Activated CD4-positive, alpha-beta T cell treated with anti-CD3 and anti-CD28 coated beads, Interleukin-2, amount 10 ng/mL, durations not matched to agents 7 days and 5 days (primary cell): ENCODE measurements at places on chromosomes 11 and 22.
A peak's percentile ranks its signal among the peaks of the same experiment; 100 is the strongest.

DNA sequence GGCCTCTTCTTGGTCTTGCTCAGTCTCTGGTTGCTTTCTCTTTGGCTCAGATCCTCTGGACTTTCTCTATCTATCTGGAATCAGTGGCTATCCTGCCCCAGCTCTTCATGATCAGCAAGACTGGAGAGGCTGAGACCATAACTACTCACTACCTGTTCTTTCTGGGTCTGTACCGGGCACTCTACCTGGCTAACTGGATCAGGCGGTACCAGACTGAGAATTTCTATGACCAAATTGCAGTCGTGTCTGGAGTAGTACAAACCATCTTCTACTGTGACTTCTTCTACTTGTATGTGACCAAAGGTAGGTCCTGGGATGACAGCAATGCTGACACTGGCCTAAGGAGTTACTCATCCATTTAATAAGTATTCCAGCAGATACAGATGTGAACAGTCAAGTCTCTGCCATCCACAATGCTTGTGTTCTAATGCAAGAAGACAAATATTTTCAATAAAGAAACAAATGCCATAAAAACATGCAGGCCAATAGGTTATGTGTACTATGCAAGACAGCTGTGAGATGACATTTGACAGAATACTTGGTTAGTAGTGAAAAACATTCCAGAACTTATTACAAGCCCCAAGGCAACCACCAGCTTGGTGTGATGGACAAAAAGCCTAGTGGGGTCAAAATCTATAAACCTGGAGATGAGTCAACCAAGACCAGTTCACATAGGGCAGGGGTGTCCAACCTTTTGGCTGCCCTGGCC lies 13.4 kb downstream of the KDELR3 start:
- no peak for DNase-seq
- no peaks in the 10 kb centered on the region for H3K27me3 ChIP-seq
- H3K27ac ChIP-seq = peak overlapping the region; percentile 54
- H3K36me3 ChIP-seq = peaks cover 50% of the 10 kb centered on the region

GRCh38 chr11:78292109-78292803 lies 103.5 kb downstream of the USP35 start:
- peak; percentile 72 for DNase-seq
- peaks cover 54% of the 10 kb centered on the region for H3K36me3 ChIP-seq
- H3K4me3 ChIP-seq = peak overlapping the region; percentile 44
- H3K27ac ChIP-seq = peak overlapping the region; percentile 95
- no peaks in the 10 kb centered on the region for H3K27me3 ChIP-seq
- peaks cover 54% of the 10 kb centered on the region for H3K4me1 ChIP-seq

DNA sequence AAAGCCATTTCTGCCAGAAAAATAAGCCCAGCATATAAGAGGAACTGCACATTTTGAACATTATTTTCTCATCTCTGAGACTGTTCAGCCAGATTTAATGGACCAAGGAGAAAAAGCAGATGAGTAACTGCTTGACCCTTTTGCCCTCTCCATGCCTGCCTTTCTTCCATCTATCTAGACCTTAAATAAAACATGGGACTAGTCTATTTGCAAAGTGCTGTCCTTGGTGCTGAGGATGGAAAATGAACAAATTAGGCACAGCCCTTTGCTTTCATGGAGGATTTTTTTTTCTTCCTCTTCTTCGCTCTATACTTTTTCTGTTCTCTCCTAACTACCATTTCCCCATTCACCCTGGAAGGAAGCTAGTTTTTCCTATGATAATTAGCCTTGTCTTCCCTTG lies 361.3 kb downstream of the GRM5 start:
- no peak overlapping the region for H3K4me3 ChIP-seq
- peak; percentile 9 for DNase-seq
- H3K4me1 ChIP-seq = no peaks in the 10 kb centered on the region
- H3K27ac ChIP-seq = no peak overlapping the region
- no peaks in the 10 kb centered on the region for H3K36me3 ChIP-seq

- H3K36me3 ChIP-seq = peaks cover 58% of the 10 kb centered on the region
- H3K27ac ChIP-seq = peak overlapping the region; percentile 14
- no peak overlapping the region for H3K4me3 ChIP-seq
- DNase-seq = no peak
- H3K27me3 ChIP-seq = no peaks in the 10 kb centered on the region
These were observed 51.7 kb downstream of the FLI1 start for GRCh38 chr11:128745311-128746136.

- H3K4me3 ChIP-seq = no peak overlapping the region
- H3K4me1 ChIP-seq = peaks cover 11% of the 10 kb centered on the region
- H3K36me3 ChIP-seq = peaks cover 3% of the 10 kb centered on the region
- DNase-seq = no peak
- peaks cover 3% of the 10 kb centered on the region for H3K27me3 ChIP-seq
These were observed 138.1 kb downstream of the SLC1A2 start for GRCh38 chr11:35281169-35281688.

- H3K27ac ChIP-seq = no peak overlapping the region
- no peaks in the 10 kb centered on the region for H3K4me1 ChIP-seq
- peaks cover 10% of the 10 kb centered on the region for H3K27me3 ChIP-seq
- no peaks in the 10 kb centered on the region for H3K36me3 ChIP-seq
These were observed 32.5 kb upstream of the OR6M1 start for GRCh38 chr11:123838659-123839058.

DNA sequence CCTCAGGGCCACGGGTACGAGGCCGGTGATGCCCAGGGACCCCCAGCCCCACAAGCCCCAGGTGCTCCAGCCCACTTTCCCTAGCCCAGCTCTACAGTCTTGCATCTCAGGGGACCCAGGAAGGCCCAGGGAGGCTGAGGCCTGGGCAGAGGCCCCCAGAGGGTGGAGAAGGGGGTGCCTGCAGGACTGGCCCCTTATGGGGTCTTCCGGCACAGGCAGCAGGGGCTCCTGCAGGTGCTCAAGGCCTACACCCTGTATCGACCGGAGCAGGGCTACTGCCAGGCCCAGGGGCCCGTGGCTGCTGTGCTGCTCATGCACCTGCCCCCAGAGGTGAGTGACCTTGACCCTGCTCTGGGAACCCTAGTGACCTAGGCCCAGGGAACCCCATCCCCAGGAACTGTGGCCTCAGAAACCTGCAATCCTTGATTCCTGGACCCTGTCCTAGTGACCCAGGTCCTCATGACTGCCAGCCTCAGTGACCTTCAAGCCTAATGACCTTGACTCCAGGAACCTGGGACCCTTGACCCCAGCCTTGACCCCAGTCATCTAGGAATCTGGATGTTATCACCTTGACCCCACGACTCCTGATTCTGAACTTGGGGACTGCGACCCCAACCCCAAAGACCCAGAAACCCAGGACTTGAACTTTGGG lies 1.9 kb downstream of the TBC1D10C start:
- peak overlapping the region; percentile 95 for H3K4me3 ChIP-seq
- no peak for DNase-seq
- H3K36me3 ChIP-seq = peaks cover 67% of the 10 kb centered on the region
- H3K27me3 ChIP-seq = no peaks in the 10 kb centered on the region
- peaks cover 69% of the 10 kb centered on the region for H3K4me1 ChIP-seq
- H3K27ac ChIP-seq = peak overlapping the region; percentile 97

GRCh38 chr22:32309585-32310251 lies 47.9 kb upstream of the RFPL3 start:
- peaks cover 11% of the 10 kb centered on the region for H3K27me3 ChIP-seq
- no peak overlapping the region for H3K27ac ChIP-seq
- no peak overlapping the region for H3K4me3 ChIP-seq
- no peaks in the 10 kb centered on the region for H3K36me3 ChIP-seq

GRCh38 chr11:57792060-57792541 lies 30.5 kb downstream of the CTNND1 start:
- H3K36me3 ChIP-seq = peaks cover 22% of the 10 kb centered on the region
- peaks cover 54% of the 10 kb centered on the region for H3K4me1 ChIP-seq
- H3K4me3 ChIP-seq = peak overlapping the region; percentile 49
- peak; percentile 88 for DNase-seq
- peak overlapping the region; percentile 89 for H3K27ac ChIP-seq
- no peaks in the 10 kb centered on the region for H3K27me3 ChIP-seq

DNA sequence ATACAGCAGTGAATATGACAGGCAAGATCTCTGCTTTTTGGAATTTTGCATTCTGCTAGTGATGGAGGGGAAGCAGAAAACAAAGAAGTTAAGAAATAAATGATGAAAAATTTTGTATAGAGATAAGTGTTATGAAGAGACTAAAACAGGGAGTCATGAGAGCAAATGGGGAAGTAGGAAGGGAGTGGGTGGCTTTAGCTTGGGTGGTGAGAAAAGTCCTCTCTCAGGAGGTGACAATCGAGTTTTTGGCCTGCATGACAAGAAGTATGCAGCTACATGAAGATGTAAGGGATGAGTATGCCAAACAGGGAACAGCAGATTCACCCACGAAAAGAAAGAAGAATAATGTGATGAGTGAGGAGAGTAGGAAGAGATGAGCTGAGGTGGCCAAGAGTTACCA lies 80.7 kb upstream of the MPPED2 start:
- no peak overlapping the region for H3K4me3 ChIP-seq
- H3K36me3 ChIP-seq = no peaks in the 10 kb centered on the region
- H3K27ac ChIP-seq = no peak overlapping the region
- no peak for DNase-seq
- H3K27me3 ChIP-seq = no peaks in the 10 kb centered on the region
- no peaks in the 10 kb centered on the region for H3K4me1 ChIP-seq

GRCh38 chr11:46801694-46802470 lies 44.2 kb downstream of the CKAP5 start:
- no peak for DNase-seq
- H3K27ac ChIP-seq = no peak overlapping the region
- H3K4me3 ChIP-seq = no peak overlapping the region

DNA sequence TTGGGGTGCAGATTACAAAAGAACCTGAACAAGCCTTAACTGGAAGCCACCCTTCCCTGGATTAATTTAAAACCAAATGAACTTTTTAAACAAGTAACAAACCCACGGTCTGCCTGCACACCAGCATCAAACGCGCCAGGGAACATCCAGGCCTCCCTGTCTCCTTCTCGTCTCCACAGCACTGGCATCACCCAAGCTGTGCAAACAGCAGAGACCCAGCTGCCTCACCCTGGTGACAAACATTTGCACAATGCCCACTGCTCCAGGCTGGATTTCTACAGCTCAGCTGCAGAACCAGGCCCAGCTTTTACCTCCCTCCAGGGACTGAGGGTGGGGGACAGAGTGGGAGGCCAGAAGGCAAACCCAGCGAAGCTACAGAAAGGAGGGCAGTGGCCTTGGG lies 7.0 kb downstream of the RPL3 start:
- H3K27me3 ChIP-seq = no peaks in the 10 kb centered on the region
- H3K27ac ChIP-seq = no peak overlapping the region
- DNase-seq = no peak

- no peak for DNase-seq
- H3K27ac ChIP-seq = no peak overlapping the region
- no peaks in the 10 kb centered on the region for H3K27me3 ChIP-seq
These were observed 5.7 kb upstream of the AMBRA1 start for GRCh38 chr11:46599340-46600193.

GRCh38 chr11:120326228-120326627 lies 1.1 kb downstream of the TLCD5 start:
- H3K27me3 ChIP-seq = peaks cover 60% of the 10 kb centered on the region
- no peak overlapping the region for H3K27ac ChIP-seq
- H3K36me3 ChIP-seq = no peaks in the 10 kb centered on the region
- DNase-seq = no peak
- peaks cover 22% of the 10 kb centered on the region for H3K4me1 ChIP-seq

- H3K4me1 ChIP-seq = no peaks in the 10 kb centered on the region
- H3K27ac ChIP-seq = no peak overlapping the region
- H3K36me3 ChIP-seq = no peaks in the 10 kb centered on the region
- DNase-seq = no peak
These were observed 169.8 kb downstream of the SPON1 start for GRCh38 chr11:14132312-14132711.

GRCh38 chr22:25354456-25354855 lies 135.0 kb downstream of the CRYBB2 start:
- DNase-seq = no peak
- H3K4me1 ChIP-seq = peaks cover 2% of the 10 kb centered on the region
- no peak overlapping the region for H3K4me3 ChIP-seq
- peaks cover 25% of the 10 kb centered on the region for H3K36me3 ChIP-seq

GRCh38 chr11:74025467-74026166 lies 16.7 kb upstream of the UCP3 start:
- H3K36me3 ChIP-seq = peaks cover 32% of the 10 kb centered on the region
- no peak for DNase-seq
- H3K27ac ChIP-seq = no peak overlapping the region
- H3K27me3 ChIP-seq = no peaks in the 10 kb centered on the region
- H3K4me1 ChIP-seq = peaks cover 32% of the 10 kb centered on the region

DNA sequence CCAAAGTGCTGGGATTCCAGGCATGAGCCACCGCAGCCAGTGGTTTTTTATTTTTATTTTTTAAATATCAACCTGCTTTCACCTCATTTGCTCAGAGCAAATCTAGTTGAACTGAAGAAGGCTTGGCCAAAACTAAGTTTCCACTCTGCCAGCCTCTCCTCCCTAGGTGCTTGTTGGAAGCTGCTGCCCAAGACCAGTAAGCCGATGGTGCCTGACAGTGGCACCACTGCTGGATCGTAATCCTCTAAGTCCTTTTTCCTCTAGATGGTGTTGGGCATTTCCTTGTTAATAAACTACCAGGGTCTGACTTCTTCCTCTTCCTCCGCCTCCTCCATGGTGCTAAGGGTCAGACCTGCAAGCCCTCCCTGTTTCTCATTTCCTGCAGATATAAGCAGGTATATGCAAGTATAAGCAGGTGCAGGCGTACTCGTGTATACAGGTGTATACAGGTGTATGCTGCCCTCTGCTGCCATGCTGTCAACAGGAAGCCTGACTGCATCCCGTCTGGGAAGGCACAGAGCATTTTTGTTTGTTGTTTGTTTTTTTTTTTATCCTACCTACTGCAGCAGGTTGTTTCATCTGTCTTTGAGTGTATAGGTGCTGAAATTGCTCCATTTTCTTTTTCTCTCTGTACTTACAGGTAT lies 1.6 kb downstream of the NADSYN1 start:
- H3K27ac ChIP-seq = no peak overlapping the region
- DNase-seq = peak; percentile 40
- H3K4me3 ChIP-seq = peak overlapping the region; percentile 61
- peaks cover 54% of the 10 kb centered on the region for H3K4me1 ChIP-seq
- peaks cover 30% of the 10 kb centered on the region for H3K36me3 ChIP-seq
- no peaks in the 10 kb centered on the region for H3K27me3 ChIP-seq

GRCh38 chr11:27611947-27612455 lies 88.3 kb downstream of the BDNF start:
- no peaks in the 10 kb centered on the region for H3K36me3 ChIP-seq
- H3K4me1 ChIP-seq = no peaks in the 10 kb centered on the region
- no peak overlapping the region for H3K27ac ChIP-seq

GRCh38 chr11:119361941-119362725 lies 15.6 kb upstream of the MFRP start:
- H3K27ac ChIP-seq = no peak overlapping the region
- peaks cover 41% of the 10 kb centered on the region for H3K27me3 ChIP-seq
- H3K4me3 ChIP-seq = no peak overlapping the region
- no peak for DNase-seq
- H3K4me1 ChIP-seq = peaks cover 15% of the 10 kb centered on the region
